Spinal cord (tissue), 10 donors: ENCODE measurements at places on chromosomes 4 and X. TPM values are rescaled to one million over a fixed set of nuclear protein-coding genes. Genes with fewer than 3 reads are reported as not detected.

The MAGED4B gene
- polyA plus RNA-seq: 294 TPM

The GLRB gene
- 35.6 TPM for polyA plus RNA-seq

The ZNF41 gene
- 10.1 TPM for polyA plus RNA-seq

The TREX2 gene
- 0.41 TPM for polyA plus RNA-seq

The GPAT3 gene
- polyA plus RNA-seq: 3.6 TPM

- H3K4me3 ChIP-seq: no peak overlapping the region
- no peak for DNase-seq
- no peaks in the 10 kb centered on the region for H3K27me3 ChIP-seq
- H3K27ac ChIP-seq: no peak overlapping the region
Observed at GRCh38 chr4:169604131-169604900, 8.1 kb downstream of the NEK1 start.

DNA sequence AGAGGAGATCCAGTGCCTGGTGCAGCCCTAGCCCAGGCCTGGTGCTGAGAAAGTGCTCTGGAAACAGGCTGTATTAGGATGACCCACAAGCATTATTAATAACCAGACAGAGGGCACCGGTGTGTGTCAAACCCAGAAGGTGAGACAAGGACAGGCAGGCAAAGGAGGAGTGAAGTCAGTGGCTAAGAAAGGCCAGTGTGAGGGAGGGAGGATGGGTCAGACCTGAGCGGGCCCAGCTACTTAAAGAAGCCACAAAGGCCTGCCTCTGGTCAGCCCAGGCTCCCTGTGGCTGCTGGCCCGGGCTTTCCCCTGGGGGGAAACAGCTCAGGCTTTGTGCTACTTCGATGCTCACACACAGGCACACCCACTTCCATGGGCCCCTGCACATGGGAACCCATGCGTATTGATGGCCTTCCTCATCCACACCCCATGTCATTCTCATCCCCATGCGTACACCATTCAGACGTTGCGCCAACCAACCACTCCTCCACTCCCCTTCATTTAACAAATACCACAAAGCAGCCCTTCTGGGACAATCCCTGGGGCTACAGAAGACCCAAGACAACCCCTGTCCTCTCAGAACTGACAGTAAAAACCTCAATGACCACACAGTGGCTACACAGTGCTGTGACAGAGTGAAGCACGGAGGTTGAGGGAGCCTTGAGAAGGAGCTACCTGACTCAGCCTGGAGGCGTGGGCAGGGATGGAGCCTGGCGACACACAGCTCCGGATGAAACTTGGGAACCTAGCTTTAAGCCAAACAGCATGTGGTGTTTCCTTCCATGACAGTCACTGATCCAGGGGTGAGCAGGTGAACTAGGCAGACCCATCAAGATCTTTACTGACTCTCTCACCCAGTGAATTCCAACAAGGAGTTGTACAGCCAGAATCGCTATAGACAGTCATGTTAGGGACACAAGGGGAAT is 24.9 kb upstream of the MTM1 start:
- no peak overlapping the region for H3K27ac ChIP-seq
- peaks cover 25% of the 10 kb centered on the region for H3K4me1 ChIP-seq

- H3K27me3 ChIP-seq: no peaks in the 10 kb centered on the region
- H3K36me3 ChIP-seq: peaks cover 10% of the 10 kb centered on the region
- DNase-seq: no peak
- H3K4me3 ChIP-seq: peak overlapping the region; percentile 98
- H3K27ac ChIP-seq: peak overlapping the region; percentile 99
Observed at GRCh38 chr4:6641164-6641970, 882 bp downstream of the MRFAP1 start.

DNA sequence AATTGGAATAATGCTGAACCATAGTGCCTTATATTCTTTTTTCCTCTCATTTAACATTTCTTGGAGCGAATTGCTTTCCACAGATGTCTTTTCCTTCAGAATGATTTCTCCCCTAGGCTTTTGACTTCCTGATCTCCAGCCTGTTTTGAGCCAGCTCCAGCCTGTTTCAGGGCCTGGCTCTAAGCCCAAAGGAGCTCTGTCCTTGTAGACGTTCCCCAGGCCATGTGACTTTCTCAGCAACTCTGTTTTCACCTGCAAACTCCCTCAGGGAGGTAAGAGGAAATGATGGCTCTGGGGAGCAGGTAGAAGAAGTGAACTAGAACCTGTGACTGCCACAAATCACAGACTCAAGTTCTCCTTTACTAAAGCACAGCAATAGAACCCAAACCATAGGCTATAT is 89.1 kb downstream of the AKAP4 start:
- H3K27ac ChIP-seq: no peak overlapping the region
- DNase-seq: no peak
- no peak overlapping the region for H3K4me3 ChIP-seq
- no peaks in the 10 kb centered on the region for H3K4me1 ChIP-seq
- H3K36me3 ChIP-seq: no peaks in the 10 kb centered on the region

GRCh38 chr4:145034727-145035211 is 63.2 kb downstream of the ANAPC10 start:
- no peak for DNase-seq
- no peaks in the 10 kb centered on the region for H3K36me3 ChIP-seq
- H3K27ac ChIP-seq: no peak overlapping the region
- H3K27me3 ChIP-seq: no peaks in the 10 kb centered on the region
- no peaks in the 10 kb centered on the region for H3K4me1 ChIP-seq

DNA sequence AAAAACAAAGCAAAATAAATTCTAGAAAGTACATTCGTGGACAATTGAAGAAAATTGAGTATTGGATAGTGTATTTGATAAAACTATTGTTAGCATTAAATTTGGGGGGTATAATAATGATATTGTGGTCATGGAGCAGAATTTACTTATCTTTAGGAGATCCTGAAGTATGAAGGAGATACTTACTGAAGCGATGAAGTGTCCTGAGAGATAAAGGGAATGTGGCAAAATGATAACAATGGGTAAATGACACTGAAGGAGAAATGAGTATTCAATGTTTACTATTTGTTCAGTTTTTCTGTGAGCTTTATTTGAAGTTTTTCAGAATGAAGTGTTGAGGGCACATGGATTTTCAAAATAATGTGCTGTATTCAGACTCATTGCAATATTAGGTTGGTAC is 30.0 kb upstream of the BLTP1 start:
- no peaks in the 10 kb centered on the region for H3K4me1 ChIP-seq
- H3K27ac ChIP-seq: no peak overlapping the region
- H3K27me3 ChIP-seq: no peaks in the 10 kb centered on the region

The RHOXF1 gene
- polyA plus RNA-seq: 3.3 TPM

The CACNA1F gene
- polyA plus RNA-seq: 0.11 TPM
